GM23338 (cell line): ENCODE measurements at places on chromosomes 2 and 18.
A peak's percentile ranks its signal among the peaks of the same experiment; 100 is the strongest.

DNA sequence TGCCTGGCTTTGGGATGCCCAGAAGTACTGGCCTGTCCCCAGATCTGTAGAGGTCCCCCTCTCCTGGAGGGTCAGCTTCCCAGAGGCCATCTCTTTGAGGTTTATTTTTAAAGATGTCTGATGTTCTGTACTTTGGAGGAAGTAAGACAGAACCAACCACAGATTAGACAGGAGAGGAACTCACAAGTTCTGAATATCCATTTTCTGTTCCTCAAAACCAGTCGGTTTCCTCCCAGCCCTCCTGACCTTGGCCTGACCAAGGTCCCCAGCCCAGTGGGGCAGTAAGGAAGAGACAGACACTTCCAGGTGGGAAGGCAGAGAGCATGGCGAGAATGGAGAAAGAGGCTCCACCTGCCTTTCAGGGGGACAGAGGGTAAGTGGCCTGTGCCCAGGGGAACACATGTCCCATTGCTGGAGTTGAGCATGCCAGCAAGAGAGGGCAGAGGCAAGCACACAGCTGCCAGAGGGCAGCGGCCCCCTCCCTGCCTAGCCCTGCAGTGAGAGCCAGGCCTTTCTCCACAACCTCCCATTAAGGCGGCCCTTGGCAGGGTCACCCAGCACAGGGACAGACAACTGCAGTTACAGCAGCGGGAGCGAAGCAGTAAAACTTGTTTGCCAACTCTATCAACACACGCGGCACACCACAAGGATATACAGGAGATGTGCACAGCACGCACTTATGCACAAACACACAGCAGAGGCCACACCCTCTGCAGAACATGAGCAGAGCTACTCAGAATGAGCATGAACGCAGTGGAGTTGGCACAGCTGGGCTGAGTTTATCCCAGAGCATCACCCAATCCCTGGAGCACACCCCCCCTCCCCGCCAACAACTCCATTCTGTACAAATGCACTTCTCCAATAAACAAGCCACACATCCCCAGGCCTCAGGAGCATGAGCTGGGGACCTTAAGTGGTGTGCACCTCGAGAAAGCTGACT lies 18.5 kb upstream of the SEMA4C start:
- DNase-seq, result no peak

DNA sequence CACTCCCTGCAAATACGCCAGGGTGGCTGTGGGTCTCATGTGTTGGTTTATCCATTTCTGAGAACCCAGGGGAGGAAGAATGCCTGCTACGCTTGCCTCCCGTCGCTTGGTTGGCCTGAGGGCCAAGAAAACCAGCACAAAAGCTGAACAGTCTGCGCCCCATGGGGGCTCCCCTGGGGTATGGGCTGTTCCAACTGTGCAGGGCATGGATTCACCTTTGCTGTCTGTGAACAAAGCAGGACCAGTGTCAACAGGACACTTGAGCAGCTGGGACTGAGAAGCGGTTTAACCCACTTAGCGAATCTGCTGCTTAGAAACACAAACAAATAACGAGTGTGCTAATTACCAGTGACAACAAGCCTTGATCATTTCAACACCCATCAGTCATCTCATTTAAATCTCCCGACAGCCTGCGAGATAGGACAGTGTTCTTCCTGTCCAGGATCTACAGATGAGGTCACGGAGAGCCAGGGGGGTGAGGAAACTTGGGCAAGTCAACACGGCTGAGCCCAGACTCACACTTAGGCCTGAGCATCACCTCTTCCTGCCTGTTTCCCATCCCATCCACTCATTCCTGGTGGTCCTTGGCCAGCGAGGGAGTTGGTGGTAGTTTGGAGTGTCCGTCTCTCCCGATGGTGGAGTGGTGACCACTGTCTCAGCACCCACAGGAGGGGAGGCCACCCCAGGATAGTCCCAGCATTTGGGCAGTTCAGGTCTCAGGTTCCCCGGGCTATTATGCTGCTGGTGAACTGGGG lies 111.6 kb upstream of the HAAO start:
- DNase-seq, result no peak

DNA sequence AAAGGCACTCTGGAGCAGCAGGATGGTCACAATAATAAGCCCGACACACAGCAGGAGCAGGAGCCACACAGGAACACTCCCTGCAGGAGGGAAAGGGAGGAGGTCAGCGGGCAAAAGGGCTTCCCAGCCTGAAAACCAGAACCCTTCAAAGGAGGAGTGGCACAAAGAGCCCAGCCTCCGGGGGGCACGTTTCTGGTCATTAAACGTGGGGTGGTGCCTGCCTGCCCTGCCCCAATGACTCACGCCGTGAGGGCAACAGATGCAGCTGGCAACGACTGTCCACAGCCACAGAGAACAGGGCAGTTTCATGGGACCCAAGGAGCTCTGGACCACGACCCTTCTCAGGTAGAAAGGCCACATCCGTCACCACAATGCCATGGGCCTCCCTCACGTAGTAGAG lies 3.0 kb downstream of the PREB start:
- DNase-seq, result no peak

DNA sequence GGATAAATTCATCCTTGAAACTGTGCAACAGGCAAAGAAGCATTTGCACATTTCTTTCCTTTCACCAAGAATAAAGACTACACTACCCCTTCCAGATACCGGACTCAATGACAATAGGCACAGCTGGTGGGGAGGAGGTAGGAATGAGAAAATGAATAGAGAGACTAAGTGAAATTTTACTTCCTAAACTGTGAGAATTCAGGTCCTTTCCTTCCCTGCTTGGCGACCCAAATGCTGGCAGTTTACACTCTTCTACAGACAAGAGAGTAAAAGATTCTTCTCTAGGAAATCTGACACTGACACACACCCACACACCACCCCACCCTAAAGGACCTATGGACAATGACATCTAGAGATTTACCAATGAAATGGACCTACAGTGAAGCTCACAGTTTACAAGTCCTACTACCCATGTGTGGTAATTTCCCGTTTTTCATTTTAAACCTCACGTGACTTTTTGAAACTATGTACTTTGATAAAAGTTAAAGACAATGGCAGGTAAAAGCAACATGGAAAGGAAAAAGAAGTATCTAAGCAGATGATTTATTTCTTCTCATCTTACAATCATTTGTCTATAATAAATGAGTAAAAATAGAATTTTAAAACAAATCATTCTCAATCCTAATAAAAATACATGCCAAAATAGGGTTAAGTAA lies 27.9 kb downstream of the REV1 start:
- DNase-seq, result peak; percentile 22

GRCh38 chr2:20465716-20466394 lies 19.0 kb downstream of the RHOB start:
- no peak for DNase-seq

GRCh38 chr2:56709181-56709580 lies 525.4 kb downstream of the CCDC85A start:
- no peak for DNase-seq
